ENCODE measurements at places on chromosomes 16 and 17. TPM values are rescaled to one million over a fixed set of nuclear protein-coding genes. Genes with fewer than 3 reads are reported as not detected.

The SLC13A2 gene
- not detected for total RNA-seq

DNA sequence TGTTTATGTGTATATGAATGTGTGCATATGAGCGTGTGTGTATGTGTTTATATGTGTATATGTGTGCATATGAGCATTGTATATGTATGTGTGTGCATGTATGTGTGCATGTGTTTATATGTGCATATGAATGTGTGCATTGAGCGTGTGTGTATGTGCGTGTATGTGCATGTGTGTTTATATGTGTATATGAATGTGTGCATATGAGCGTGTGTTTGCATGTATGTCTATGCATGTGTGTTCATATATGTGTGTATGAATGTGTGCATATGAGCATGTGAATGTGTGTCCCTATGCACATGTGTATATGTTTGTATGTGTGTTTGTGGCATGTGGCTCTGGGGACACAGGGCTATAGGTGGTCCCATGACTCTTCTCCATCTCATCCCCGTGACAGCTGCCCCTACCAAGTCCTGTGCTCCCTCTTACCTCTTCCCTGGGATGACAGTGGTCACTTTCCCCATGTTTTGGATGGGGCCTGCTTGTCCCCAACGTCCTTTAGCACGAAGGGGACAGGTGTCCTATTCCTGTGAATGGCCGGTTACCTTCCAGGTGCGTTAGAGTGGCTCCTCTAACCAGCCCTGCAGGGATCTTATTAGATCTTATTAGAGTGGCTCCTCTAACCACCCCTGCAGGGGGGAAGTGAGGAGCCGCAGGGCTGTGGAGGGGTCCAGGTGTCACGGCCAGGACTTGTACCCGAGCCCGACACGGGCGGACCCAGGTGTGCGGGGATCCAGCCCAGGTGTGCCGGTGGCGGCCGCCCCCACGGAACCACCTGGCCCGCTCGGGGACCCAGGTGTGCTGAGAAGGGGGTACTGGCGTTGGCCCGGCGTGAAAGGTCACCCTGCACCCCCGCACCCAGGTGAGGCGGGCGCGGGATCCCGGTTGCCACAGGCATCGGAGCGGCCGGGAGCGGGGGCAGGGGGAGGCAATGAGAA is 105.6 kb downstream of the SEC14L1 start:
- DNase-seq: no peak

DNA sequence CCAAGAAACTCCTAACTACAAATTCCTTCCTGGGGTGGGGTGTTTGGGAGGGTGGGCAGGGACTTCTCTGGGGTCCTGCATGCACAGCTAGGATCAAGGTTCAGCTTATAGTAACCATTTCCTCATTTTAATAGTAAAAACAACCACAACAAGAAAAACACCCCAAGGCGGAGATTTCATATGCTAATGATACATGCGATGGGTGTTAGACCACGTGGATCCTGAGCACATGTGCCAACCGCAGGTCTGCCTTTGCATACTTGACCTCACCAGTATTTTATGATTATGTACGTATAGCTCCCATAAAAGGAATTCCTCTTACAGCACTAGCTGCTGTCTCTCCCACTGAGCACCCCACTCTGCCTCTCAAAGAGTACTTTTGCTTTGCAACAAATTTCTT is 1.9 kb downstream of the KRTAP4-11 start:
- no peak for DNase-seq

- no peak for DNase-seq
Measured at GRCh38 chr17:3400055-3400454, 1.8 kb upstream of the OR1E1 start.

The CACNG5 gene
- total RNA-seq: not detected

The SRCIN1 gene
- total RNA-seq: 1.2 TPM

Measured in esophagus muscularis mucosa (tissue), 4 donors.